ENCODE measurements at places on chromosomes 11 and 22. TPM values are rescaled to one million over a fixed set of nuclear protein-coding genes. Genes with fewer than 3 reads are reported as not detected.

Gene YPEL4
- 13.1 TPM for total RNA-seq

Gene MPPED2
- total RNA-seq, result 4.1 TPM

Gene POU2AF3
- total RNA-seq, result 1.6 TPM

Gene RBM14
- 48.4 TPM for total RNA-seq

Gene E2F8
- 3.6 TPM for total RNA-seq

Gene HBG1
- not detected for total RNA-seq

Gene SYT13
- not detected for total RNA-seq

Gene MMP12
- not detected for total RNA-seq

Gene TP53I11
- 51.2 TPM for total RNA-seq

Gene RGL4
- total RNA-seq, result 2.1 TPM

Gene UFD1
- total RNA-seq, result 67.9 TPM

Gene PGAP2
- total RNA-seq, result 19.6 TPM

Gene KRTAP5-10
- total RNA-seq, result 0.17 TPM

Gene MMP1
- not detected for total RNA-seq

Gene KDM4E
- total RNA-seq, result 0.15 TPM

Gene SCO2
- 1.4 TPM for total RNA-seq

Gene BAD
- total RNA-seq, result 38.6 TPM

Gene TRPM5
- total RNA-seq, result 0.23 TPM

Gene OTOG
- total RNA-seq, result 0.22 TPM
